Stimulated activated CD8-positive, alpha-beta memory T cell treated with anti-CD3 and anti-CD28 coated beads, Interleukin-15, amount 100 ng/mL, for 4 hours (primary cell): ENCODE measurements at places on chromosomes 6 and 20.

GRCh38 chr6:145893586-145893985 lies 70.6 kb downstream of the SHPRH start:
- no peak for DNase-seq

- no peak for DNase-seq
These were observed 15.8 kb upstream of the PLCB1 start for GRCh38 chr20:8116067-8116811.

DNA sequence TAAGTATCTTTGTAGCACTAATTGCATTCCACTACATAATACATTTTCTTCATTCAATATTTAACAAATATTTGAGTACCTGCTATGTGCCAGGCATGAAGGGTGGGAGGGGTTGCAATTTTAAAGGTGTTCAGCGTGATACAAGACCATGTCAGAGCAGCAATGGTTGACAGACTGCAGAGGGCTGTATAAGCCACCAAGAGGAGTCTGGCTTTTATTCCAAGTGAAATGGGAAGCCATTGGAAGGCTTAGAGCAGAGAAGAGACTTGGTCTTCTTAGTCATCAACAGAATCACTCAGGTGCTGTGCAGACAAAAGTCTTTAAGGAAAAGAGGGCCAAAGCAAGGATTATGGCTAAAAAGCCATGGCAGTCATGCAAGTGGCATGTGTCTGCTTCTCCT lies 360.8 kb upstream of the ARID1B start:
- DNase-seq = no peak

GRCh38 chr6:10725044-10725443 lies 2.2 kb downstream of the TMEM14C start:
- no peak for DNase-seq

DNA sequence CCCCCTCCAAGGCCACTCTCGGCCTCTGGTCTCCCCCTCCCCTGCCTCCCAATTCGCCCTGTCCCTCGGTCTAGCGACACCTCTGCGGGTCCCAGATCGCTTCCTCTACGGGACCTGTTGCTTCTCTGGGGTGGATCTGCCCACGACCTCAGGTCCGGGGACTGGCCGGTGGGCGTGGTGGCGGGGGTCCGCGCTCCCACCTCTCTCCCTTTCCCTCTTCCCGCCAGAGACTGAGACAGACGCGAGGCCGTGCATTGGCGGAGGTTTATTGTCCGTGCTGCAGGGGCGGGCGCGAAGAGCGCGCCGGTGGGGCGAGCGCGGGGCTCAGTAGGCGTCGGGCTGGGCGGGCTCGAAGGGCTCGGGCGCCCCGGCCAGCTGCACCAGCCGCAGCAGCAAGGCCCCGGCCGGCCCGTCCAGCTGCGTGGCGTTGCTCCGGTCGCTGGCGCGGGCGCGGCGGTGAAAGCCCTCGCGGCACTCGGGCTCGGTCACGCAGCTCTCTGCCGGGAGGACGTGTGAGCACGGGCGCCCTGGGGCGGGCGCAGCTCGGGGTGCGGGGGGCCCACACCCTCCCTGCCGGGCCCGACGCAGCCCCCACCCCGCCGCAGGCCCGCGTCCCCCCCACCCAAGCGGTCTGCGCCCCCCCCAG lies 2.1 kb downstream of the AVP start:
- no peak for DNase-seq

GRCh38 chr6:25005010-25005409 lies 69.2 kb upstream of the RIPOR2 start:
- DNase-seq = no peak

- DNase-seq = peak; percentile 97
These were observed at the start of gene TMEM170B for GRCh38 chr6:11537229-11538051. TMEM170B (plus strand) TSS chr6:11537749; CDS start chr6:11538278, 529 bp downstream.

DNA sequence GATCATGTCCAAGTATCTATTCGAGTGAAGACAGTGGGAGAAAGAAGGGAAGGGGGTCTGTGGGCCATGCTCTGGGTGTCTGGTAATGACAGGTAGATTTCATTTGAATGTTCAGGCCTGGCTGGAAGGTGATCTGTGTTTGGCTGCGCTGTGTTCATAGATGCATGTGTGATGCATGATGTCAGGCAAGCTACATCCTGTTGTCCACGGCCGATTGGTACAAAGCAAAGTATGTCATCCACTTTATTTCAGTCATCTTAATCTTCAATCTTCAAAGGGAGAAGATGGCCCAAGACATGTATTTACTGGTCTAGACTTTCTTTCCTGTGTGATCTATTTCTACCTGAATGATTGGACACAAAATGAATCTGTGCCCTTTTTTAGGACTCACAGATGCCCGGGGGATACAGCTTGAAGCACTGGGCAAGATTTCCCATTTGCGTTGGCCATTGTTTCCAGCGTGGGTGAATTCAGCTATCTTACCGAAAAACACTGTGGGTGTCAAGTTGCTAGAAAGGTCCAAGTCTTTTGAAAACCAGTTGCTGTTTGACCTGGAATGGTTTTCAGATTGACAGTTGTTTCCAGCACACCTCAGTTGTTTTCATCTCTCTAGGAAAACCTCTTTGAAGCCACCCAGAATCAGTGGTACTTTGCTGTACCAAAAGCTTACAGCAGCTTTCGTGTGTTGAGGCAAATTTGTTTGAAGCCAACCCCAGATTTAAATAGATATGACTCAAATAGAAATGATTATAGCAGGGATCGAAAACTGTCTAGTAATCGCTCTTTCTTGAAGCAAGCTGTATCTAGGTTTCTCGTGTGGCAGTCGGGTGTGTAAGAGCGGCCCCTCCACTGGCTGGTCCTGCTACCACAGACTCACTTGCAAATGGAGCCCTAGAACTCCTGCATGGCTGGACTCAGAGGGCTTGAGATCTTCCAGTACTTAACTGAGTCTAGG lies 27.2 kb downstream of the DUSP22 start:
- DNase-seq = no peak

DNA sequence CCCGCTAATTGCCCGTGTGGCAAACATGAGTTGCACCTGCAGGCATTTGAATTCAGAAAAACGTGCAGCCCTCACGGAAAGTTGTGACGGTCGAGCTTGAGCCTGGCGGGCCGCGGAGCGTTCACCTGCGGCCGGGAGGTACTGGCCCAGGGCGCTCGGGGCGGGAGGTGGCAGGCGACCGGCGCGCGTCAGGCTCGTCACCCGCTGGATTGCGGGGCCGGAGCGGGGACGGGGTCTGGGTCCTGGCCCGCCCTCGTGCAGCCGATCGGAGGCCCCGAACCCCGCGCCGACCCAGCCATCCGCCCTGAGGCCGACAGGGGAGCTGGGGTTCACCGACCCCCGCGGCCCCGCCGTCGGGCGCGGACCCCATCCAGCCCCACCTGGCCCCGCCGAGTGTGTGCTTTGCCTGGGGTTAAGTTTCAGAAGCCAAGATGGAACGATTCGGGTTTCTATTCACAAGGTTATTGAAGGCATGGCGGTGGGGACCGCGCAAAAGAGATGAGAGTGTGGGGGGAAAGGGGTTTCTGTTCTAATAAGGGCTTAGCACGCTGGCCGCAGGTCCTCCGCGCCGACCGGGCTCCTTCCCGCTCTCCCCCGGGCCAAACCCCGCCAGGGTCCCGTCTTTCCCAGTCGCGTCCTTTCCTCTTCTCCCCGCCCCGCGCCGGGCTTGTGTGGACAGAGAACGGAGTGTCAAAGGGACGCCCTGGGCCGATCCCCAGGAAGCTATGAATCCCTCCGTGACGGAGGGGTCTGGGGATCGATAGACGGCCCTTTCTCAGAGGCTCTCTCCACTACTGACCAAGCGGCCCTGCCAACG lies 1.6 kb upstream of the HEY2 start:
- no peak for DNase-seq

- no peak for DNase-seq
These were observed 8.2 kb upstream of the SLC2A12 start for GRCh38 chr6:134060491-134061106.

GRCh38 chr6:111911428-111911827 lies 38.2 kb upstream of the FYN start:
- DNase-seq = no peak

- no peak for DNase-seq
These were observed 775.2 kb downstream of the C6orf118 start for GRCh38 chr6:164534070-164534766.

GRCh38 chr20:48350313-48350988 lies 477.3 kb downstream of the PREX1 start:
- DNase-seq = no peak

DNA sequence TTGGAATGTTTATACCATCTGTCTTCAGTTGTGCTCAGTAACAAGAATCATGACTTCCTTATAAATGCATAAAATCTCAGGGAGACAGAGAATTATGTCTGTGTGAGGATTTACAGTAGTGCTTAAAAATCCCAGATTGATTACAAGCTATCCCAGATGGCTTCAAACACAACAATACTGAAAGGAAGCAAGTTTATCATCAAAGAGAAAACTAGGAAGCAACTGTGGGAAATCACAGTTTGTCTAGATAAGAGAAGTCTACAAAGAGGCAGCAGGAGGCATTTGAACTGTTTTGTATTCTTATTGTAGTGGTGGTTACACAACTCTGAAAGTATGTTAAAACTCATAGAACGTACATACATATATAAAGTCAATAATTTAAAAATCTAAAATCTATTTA lies 104.4 kb upstream of the SALL4 start:
- no peak for DNase-seq

- no peak for DNase-seq
These were observed 42.8 kb downstream of the CDC5L start for GRCh38 chr6:44430326-44430725.

GRCh38 chr6:5214570-5215052 lies 46.1 kb downstream of the LYRM4 start:
- DNase-seq = no peak

GRCh38 chr20:57507477-57507876 lies 17.5 kb downstream of the CTCFL start:
- no peak for DNase-seq

GRCh38 chr6:8583291-8583690 lies 147.9 kb upstream of the SLC35B3 start:
- no peak for DNase-seq

GRCh38 chr6:6801005-6801335 lies 212.4 kb downstream of the LY86 start:
- DNase-seq = no peak

DNA sequence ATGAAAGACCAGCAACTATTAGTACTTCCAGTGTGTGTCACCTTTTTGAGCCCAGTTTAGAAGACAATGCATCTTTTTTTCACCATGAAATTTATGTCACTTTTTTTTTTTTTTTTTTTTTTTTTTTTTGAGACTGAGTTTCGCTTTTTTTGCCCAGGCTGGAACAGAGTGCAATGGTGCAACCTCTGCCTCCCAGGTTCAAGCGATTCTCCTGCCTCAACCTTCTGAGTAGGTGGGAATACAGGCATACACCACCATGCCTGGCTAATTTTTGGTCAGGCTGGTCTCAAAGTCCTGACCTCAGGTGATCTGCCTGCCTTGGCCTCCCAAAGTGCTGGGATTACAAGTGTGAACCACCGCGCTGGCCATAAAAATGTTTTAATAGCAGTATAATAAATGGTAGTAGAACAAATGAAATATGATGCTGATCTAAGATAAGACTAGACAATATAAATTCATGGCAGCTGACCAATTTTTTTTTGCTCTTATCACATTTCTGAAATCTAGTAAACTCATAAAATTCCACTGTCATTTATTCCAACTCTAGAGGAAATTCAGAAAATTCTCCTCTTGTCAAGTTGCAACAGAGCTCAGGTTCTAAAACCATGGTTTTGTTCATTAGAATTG lies 21.3 kb downstream of the NHSL1 start:
- no peak for DNase-seq

DNA sequence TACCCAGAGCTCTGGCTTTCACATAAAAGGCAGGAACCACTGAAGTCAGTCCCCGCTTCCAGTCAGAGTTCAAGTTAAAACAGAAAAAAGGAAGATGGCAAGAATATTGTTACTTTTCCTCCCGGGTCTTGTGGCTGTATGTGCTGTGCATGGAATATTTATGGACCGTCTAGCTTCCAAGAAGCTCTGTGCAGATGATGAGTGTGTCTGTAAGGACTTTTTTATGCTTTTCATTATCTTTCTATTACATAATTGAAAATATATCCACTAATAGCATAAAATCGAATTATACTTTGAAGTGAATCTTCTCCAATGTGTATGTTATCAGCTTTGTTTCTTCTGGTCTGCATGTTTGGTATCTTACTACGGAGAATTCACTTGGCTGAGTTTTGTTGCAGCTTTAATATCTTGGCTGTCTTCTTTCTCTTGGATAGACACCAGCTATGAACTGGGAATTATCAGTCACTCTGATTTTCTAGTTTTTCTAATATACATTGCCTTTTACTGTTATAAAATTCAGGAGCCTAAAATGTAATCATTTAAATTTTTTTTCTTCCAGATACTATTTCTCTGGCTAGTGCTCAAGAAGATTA lies at the start of gene OTOR:
OTOR (plus strand) TSS at position 51 of the 593 bp plus-strand sequence; CDS start at position 95, 44 bp downstream.
- no peak for DNase-seq

DNA sequence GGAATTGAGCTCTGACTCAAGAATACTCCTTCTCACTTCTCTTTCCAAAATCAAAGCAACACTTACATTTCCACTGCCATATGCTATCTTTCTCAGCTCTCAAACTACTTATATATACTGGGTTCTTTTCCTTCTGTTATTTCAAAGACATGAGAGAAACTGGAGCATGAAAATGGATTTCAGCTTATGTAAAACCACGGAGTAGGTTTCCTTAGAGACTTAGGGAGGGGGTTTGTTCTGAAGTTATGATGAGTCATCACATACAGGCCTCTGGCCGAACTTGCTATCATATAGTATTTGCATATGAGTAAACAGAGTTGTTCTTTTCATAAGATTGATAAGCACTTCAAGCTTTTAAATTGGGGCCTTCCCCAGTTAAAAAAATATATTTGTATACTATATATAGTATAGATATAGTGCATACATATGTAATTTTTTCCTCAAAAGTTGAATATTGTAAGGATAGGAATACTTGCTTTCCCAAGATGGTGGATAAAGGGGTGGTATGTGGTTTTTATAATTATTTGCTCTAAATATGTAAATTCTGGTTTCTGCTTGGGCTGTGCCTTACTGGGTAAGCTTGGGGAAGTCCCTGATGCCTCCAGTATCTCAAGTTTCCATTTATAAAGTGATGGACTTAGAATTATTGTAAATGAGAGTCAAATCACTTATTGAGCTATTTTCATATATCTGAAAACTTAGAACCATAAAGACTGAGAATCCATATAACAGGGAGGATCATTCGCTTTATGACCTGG lies 273.9 kb downstream of the RFPL4B start:
- DNase-seq = no peak

- DNase-seq = no peak
These were observed 21.2 kb downstream of the NEDD9 start for GRCh38 chr6:11211254-11211653.

- no peak for DNase-seq
These were observed 42.8 kb downstream of the MAP3K7 start for GRCh38 chr6:90544081-90544480.

- no peak for DNase-seq
These were observed 12.2 kb upstream of the OSER1 start for GRCh38 chr20:44222633-44223368.

GRCh38 chr6:44126320-44127149 lies 717 bp downstream of the MRPL14 start:
- peak; percentile 75 for DNase-seq
